BJ (cell line): ENCODE measurements at places on chromosomes 3 and 15. TPM values are rescaled to one million over a fixed set of nuclear protein-coding genes. Genes with fewer than 3 reads are reported as not detected.
A peak's percentile ranks its signal among the peaks of the same experiment; 100 is the strongest.

DNA sequence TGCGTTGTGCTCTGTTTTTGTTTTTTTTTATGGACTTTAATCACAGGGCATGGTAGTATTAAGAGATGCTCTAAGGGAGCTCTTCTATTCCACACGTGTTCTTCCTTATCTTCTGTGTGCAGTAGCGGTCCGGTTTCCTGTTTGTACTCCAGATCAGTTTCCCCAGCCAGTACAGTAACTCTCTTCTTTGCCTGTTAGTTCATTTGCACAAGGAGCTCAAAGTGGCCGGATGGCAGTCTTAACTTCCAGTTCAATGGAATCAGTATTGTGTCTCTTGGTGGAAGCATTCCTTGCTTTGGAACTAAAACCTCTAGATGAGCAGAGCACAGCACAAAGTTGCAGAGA lies 122.0 kb downstream of the KLF13 start:
- DNase-seq: no peak

DNA sequence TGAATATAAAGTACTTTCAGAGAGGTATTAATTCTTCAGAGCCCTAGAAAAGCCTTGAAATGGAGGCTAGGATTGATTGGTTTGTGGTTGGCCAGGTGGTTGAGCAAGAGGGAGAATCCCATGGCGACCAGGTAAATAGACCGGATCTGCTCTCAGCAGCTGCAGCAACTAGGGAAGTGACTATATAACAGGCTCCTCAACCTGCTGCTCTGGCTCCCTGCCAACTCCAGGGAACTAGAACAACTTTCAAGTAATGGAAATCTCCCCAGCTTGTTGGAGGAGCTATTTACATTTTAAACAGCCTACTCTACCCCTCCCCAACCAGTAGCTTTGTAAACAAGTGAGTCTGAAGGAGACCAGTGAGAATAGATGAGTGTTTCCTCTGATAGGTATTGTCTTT lies 121.8 kb upstream of the CADM2 start:
- DNase-seq: no peak

GRCh38 chr15:69225355-69226022 lies 65.1 kb downstream of the GLCE start:
- peak; percentile 1 for DNase-seq

DNA sequence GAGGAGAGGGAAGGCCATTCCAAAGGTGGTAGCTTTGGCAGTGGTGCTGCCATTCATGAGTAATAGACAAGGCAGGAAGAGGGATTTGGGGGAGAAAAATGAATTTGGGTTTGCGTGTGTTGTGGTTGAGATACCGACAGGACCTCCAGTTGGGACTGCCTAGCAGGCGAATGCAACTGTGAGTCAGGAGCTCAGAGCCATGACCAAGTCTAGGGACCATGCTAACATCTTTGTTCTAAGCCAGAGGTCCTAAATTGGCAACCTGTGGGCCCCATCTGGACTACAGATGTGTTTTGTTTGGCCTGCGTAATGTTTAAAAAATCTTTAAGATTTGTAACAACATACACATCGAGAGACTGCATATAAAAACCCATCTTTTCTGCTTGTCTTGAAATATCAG lies 61.6 kb downstream of the SAMMSON start:
- no peak for DNase-seq

- no peak for DNase-seq
Measured at GRCh38 chr15:96372554-96372953, 42.1 kb downstream of the NR2F2 start.

ESYT3 gene
- 0.09 TPM in 2 replicates for polyA plus RNA-seq
